Stimulated activated CD8-positive, alpha-beta memory T cell treated with anti-CD3 and anti-CD28 coated beads, Interleukin-15, amount 100 ng/mL, for 4 hours (primary cell): ENCODE measurements at places on chromosomes 5 and 9.

- DNase-seq = no peak
Observed at GRCh38 chr5:102809033-102809432, 53.9 kb downstream of the PAM start.

- no peak for DNase-seq
Observed at GRCh38 chr5:163789870-163790269, 284.5 kb downstream of the MAT2B start.

DNA sequence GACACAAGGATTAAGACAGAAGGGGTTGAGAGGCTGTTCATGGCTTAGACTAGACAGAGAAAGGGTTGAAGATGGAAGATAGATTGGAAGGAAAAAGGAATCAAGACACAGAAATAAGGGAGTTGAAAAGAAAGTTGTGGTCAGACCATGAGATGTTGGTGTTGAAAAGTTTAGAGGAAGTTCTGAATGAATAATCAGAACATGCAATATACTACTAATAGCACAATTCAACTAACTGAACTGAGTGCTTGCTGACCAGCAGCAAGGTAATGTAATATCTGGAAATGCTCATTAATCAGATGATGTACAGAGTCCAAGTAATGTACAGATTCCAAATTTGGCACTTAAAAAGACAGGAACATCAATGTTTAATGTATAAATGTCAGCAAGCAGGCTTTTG is 10.6 kb upstream of the NNT start:
- DNase-seq = no peak

DNA sequence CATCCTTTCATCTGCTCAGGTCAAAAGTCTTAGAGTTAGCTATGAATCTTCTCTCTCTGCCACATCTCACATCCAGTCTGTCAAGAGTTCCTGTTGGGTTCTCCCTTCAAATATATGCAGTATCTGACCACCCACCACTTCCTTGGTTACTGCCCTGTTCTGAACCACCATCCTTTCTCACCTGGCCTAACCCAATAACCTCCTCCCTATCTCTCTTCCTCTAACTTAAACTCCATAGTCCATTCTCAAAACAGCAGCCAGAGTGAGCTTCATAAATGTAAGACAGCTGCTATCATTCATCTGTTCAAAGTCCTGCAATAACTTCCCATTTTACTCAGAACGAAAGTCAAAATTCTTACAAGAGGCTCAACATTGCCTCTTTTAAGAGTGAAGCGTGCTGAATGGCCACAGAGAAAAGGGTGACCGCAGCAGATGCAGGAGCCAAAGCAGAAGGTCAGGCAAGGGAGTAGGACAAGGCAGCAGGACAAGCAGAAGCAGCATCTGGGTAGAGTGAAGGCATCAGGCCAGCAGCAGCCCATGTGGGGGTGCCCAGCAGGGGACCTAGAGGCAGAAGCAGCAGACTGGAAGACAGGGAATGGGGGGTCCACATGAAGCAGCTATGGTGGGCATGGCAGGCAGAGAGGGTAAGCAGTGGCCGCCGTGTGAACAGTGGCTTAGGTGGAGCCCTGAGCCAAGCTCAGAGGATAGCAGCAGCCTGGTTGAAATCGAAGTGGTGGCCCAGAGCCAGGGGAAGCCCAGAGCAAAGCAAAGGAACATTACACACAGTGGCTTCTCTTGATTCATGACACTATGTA is 39.3 kb upstream of the CDC42SE2 start:
- DNase-seq = no peak

DNA sequence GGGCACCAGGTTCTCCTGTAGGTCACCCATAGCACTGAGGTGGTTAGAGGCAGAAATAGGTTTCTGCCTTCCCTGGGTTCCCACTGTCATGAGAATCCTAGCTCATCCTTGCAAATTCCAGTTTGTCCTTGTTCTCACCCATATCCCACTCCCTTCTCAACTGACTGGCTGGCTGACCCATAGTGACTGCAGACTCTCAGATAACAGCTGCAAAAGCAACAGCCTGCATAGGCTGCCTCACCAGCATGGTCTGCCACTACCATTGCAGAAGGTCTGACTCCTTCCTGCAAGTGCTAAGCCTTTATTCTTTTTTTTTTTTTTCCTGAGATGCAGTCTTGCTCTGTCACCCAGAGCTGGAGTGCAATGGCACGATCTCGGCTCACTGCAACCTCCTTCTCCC is 194.0 kb downstream of the SEMA6A start:
- no peak for DNase-seq

DNA sequence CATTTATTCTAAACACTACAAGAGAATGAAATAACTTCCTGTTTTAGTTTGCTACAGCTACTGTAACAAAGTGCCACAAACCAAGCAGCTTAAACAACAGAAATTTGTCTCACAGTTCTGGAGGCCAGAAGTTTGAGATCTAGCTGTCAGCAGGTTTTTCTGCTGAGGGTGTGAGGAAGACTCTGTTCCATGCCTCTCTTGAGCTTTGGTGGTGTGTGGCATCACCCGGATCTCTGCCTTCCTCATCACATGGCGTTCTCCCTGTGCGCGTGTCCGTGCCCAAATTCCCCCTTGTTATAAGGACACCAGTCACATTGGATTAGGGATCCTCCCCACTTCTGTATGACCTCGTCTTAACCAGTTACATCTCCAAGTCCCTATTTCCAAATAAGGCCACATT is 97.7 kb downstream of the CFAP95 start:
- no peak for DNase-seq

DNA sequence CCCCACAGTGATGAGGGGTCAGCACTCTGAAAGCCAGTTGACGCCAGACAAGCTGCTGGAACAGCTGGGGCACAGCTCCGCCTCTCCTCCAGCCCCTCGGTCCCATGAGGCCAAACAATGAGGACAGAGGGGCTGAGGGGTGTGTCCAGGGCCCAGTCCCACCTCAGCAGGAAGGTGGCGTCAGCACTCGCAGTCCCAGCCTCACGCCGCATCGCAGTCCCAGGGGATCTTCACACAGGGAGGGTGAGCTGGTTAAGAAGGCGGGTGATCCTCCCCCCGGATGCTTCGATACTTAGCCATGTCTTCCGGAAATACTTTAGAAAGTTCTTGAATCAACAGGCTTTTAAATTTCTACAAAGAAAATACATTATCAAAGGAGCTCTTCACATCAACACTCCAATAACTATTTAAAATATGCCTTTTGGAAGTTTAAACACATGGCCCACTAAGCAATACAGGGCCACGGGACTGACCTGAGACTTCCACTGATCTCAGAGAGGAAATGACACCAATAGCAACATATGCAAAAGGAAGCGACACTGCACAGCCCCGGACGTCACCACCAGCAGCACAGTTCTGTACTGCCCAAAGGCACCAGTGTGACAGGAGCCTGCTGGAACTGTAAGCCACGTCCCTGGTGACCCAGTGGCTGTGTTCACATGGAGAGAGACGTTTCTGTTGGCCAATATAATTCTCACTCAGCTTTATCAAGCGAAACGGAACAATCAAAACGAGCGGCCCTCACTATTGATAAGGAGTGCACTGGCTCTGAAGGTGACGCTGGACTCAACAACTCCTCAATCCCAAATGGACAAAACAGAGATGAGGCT is 5.9 kb downstream of the MED10 start:
- DNase-seq = no peak

DNA sequence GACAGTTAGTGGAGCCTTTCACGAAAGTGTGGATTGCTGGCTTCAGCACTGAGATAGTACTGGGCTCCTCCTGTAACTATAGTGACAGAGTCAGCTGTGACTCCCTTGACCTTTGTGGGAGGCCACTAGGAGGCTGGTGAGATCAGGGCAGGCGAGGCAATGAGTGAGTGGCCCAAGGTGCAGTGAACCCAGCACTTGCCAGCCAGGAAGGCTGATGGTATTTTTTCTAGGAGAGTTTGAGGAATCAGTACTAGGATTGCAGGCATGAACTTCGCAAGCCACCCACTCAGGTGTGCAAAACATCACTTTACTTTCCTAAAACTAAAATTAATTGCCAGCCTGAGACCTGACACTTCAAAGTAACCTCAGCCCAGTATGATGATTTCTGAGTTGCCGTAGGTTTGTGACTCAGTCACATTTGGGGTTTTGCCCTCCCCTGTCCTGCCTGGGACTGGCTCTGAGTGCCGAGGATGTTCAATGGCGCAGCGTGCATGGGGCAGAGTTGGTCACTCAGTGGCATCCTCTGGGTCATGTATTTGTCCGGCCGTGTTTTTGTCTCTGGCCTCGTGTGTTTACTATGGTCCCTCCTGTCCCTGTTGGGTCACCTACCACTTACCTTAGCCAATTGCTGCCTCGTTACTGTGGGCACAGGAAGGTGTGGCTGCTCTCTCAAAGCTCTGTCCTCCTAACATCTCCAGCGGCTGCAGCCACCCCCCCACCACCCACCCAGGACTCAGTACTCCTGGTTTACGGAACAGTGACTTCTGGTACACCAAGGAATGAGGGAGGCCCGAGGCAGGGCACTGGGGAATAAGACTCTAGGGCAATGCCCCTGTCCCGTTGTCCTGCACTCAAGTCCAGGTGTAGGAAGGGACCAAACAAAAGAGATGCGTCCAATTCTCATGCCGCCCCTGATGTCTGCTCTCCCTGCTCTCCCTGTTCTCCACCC is 67.2 kb downstream of the IL31RA start:
- no peak for DNase-seq

DNA sequence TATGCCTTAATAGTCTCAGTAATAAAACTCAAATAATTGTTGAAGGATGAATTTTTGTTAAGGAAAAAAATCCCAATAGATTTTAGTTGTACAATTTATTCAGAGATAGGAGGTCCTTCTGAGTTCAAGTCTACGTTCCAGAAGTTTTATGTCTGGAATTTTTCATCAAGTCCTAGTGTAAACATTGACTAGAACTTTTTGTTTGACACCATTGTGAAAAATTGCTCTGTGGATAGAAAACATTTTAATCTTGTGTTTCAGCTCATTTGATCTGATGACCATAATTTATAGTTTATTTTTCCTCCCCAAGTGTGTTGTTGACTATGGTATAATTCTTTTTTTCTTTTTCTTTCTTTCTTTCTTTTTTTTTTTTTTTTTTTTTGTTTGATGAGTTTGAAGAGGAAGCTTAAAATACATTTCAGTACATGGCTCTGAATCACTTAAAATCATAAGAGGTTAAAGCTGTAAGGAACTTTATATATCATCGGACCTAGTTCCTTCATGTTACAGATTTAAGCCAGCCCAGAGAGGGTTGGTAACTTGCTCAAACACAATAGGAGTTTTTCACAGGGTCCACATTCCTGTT is 20.7 kb downstream of the ITGA1 start:
- DNase-seq = no peak

DNA sequence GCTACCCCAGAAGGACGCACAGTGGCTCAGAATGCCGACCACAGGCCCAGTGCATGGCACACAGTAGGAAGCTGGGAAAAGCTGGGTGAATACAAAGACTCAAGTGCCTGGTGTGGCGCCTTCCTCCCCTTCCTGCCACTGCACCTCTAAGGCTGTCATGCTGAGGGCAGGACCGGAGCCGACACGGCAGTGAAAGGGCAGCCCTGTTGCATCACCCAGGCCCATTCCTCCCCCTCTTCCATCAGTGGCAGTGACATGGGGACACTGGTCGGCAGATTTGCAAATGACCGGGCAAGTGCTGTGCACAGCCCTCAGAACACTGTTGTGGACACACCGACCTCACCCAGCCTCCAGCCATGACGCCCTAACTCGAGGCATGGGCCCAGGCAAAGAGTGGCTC is 84.0 kb downstream of the STK10 start:
- no peak for DNase-seq

GRCh38 chr9:76558465-76558864 is 99.5 kb downstream of the GCNT1 start:
- no peak for DNase-seq

DNA sequence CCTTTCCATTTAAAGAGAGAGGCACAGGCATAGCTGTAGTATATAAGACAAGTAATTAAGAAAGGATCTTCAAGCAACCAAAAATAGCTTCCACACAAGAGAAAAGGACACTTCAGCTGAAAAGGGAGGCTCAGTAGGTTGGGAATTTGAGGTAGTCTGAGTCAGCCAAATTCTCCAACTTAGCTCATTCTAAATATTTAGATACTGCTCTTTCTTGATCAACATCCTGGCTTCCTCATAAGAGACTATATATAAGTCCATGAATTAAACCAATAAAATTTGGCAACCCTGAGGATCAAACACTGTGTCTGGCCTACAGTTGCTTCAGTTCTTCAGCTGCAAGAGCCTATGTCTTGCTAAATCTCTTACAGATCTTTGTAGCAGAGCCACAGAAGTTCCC is 17.8 kb downstream of the HINT1 start:
- no peak for DNase-seq

- DNase-seq = no peak
Observed at GRCh38 chr9:133387680-133388079, 11.5 kb downstream of the STKLD1 start.

DNA sequence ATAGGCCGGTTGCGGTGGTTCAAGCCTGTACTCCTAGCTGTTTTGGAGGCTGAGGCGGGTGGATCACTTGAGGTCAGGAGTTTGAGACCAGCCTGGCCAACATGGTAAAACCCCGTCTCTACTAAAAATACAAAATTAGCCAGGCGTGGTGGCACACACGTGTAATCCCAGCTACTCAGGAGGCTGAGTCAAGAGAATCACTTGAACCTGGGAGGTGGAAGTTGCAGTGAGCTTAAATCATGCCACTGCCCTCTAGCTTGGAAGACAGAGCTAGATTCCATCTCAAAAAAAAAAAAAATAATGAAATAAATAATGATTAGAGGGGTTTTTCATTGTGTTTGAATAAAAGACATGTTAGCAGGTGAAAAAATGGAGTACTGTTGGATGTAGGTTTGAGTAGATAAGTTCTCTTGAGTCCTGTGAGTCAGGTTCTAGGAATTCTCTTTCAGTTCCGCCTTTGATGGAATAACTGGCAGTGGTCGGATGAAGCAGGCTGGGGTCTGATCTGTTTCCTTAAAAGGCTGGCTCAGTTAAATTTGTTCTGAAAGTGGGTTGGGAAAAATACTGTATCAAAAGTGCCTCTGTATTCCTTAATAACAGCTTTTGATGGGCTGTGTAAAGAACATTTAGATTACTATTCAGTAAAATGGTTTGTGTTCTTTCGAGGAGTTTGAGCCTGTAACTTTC is 73.2 kb downstream of the AOPEP start:
- no peak for DNase-seq

DNA sequence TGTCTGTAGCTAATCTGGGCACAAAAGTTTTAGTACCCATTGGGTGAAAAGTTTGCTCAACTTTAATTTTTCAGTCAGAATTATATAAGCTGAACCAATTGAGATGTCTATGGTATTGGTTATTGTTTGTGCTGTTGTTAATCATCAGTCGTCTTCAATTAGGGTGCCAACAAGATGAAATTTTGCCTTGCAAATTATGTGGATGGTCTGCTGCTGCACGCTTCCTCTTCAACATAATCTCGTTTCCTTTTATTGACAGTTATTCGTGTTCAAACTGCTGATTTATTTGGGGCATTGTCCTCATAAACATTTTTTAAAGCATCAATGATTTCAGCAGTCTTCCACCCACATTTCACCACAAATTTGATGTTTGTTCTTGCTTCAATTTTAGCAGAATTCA is 194.0 kb downstream of the HTR1A start:
- no peak for DNase-seq
